ENCODE measurements at places on chromosomes 1 and 21.

DNA sequence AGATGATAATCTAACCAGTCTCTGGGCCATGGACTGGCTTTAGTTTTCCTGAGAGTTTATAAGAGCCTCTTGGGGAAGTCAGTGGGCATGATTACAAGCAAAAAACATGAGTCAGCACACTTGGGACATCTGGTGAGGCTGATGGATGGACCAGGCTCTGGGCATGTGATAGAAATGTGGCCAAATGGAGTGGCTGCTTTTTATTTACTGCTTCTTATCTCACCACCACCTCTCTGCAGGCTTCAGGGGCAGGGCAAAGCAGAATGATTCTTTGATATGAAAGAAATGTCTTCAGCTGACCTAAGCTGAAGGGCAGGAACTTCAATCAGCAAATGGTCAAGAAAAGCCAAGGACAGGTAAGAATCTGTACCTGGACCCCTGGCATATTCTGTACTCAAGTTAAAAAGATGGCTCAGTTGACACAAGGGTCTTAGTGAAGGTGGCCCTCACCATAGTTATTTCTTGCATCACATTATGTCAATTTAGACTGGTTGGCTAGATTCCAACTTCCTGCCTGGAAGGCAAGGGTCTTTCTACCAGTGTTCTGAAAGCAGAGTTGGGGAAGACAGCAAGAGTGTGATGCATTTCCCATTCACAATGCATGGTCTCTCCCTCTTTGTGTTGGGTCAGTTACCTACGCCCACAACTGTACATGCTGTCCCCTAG, 162.8 kb downstream of the FASLG start:
- DNase-seq, result no peak

GRCh38 chr1:21141030-21141429, 35.7 kb downstream of the EIF4G3 start:
- no peak for DNase-seq

DNA sequence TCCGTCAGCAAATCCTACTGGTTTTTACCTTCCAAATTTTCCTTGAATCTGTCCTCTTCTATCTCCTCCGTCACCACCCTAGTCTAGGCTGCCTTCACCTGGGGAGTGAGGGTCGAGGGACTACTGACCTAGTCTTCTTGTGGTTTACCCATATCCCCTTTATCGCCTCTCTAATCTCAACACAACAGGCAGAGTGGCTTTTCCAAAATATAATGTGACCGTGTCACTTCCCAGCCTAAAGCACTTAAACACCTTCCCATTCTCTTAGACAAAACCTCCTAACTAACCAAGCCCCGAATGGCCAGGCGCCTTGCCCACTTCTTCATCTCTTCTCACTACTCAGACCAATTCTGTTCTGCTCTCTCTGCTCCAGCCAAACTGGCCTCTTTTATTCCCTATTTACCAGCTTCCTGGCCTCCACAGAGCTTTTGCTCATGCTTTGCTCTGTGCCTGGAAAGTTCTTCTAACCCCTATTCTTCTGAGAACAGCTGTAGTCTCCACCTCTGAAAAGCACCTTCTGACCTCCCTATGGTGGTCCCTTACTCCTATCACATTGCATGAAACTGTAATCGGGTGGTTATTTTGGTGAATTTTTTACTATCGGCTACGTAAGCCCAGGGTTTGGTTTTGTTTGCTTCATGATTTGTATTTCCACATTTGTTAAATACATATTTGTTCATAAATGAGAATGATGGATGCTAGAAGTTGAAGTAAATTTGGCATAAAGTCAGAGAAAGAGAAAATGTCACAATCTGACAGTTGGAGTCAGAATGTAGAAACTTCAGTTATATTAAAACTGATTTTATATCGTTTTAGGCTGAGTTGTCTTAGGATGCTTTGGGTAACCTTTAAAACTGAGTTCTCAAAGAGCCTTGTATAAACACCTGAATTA, 1.2 kb upstream of the NBPF1 start:
- DNase-seq, result no peak

DNA sequence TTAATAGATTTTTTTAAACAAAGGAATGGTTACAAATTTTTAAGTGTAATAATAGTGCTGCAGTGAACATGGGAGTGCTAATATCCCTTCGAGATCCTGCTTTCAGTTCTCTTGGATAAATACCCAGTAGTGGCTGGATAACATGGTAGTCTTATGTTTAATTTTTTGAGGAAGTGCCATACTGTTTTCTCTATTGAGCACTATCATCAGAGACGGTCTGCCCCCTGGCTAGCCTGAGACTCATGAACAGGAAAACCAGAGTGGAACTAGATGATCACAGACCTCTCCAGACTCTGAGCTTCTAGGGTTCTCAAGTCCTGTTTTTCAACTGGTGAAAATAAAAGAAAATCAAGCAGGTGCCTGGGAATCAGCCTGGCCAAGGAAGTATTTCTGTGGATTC, 97.3 kb upstream of the MARK1 start:
- DNase-seq, result no peak

- no peak for DNase-seq
Measured at GRCh38 chr1:6358144-6358624, 35.4 kb downstream of the ACOT7 start.

- peak; percentile 88 for DNase-seq
Measured at GRCh38 chr1:149885339-149886120, 13.8 kb upstream of the BOLA1 start.

DNA sequence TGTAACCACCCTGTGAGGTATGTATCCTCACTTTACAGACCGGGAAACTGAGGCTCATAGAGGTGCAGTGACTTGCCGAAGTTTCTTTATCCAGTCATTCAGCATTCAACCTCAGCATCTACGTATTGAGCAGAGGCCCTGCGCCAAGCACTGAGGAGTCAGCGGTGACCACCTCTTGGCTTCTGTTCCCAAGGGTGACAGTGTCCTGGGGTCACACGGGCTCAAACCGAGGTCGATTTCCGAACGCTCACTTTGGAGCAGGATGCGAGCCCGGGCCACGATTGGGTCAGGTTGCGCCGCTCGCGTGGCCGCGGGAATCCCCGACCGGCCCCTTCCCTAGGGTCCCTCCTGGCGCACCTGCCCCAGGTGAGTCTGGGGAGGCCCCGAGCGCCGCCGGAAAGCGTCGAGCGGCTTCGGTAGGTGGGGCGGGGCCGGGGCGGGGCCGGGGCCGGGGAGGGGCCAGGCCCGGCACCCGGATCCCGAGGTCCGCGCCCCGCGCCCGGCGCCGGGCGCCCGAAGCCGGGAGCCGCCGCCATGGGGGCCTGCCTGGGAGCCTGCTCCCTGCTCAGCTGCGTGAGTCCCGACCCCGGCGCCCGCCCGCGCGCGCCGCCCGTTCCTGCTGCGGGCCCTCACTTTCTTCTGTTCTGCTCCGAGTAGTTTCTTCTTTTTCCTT, at the start of gene SERINC2:
Gene SERINC2 (plus strand): TSS at position 482 of the 673 bp plus-strand sequence. CDS start 53 bp downstream, at position 535.
- no peak for DNase-seq

- DNase-seq, result no peak
Measured at GRCh38 chr1:17229379-17229778, 19.5 kb upstream of the PADI3 start.

GRCh38 chr1:27597516-27598294, 6.2 kb downstream of the AHDC1 start:
- peak; percentile 7 for DNase-seq

- DNase-seq, result no peak
Measured at GRCh38 chr1:6497215-6497866, 5.9 kb upstream of the PLEKHG5 start.

GRCh38 chr1:78471890-78472620, 18.7 kb upstream of the PTGFR start:
- no peak for DNase-seq

DNA sequence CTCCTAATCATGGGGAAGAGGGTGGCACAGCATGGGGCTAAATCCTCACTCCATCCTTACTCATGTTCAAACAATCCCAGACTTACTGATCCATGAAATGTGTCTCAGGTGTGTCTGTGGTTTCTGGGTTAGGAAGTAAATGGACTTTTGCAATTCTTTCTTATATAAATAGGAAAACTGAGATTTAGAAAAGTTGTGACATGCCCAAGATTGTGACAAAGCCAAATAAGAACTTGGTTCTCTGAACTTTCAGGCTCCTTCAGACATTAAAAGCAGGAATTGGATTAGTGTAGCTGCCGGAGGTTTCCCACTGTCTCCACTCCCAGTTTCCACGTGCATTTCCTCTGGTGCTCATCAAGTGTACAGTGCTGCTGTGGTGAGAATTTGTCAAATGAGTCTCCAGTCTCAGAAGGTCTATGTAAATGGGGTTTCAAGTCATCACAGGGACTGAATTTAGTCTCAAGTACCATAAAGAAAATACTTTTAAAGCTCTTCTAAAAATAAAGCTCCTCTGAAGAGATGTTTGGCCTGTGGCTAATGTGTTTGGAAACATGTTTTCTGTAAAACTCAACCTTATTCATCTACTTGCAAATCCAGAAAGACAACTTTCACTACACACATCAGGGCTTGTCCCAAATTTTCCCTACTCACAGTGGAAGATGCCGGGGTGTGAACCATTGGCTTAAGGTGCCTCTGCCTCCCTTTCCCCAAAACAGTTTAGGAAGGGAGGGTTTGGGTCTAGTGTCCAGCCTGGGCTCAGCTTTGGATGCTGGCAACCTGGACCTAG, 115.2 kb downstream of the NGF start:
- DNase-seq, result no peak

DNA sequence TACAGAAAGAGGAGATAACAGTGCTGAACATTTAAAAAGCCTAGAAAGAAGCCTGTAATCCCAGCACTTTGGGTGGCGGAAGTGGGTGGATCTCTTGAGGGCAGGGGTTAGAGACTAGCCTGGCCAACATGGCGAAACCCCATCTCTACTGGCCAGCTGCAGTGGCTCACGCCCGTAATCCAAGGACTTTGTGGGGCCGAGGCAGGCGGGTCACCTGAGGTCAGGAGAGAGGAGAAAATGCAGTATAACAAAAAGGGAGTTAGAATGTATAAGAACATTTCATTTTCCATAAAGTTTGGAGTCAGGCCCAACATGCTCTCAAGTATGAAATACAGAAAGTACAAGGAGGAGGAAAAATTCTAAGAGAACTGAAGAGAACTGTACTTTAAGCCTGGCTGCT, 134.5 kb downstream of the SMYD3 start:
- DNase-seq, result no peak

DNA sequence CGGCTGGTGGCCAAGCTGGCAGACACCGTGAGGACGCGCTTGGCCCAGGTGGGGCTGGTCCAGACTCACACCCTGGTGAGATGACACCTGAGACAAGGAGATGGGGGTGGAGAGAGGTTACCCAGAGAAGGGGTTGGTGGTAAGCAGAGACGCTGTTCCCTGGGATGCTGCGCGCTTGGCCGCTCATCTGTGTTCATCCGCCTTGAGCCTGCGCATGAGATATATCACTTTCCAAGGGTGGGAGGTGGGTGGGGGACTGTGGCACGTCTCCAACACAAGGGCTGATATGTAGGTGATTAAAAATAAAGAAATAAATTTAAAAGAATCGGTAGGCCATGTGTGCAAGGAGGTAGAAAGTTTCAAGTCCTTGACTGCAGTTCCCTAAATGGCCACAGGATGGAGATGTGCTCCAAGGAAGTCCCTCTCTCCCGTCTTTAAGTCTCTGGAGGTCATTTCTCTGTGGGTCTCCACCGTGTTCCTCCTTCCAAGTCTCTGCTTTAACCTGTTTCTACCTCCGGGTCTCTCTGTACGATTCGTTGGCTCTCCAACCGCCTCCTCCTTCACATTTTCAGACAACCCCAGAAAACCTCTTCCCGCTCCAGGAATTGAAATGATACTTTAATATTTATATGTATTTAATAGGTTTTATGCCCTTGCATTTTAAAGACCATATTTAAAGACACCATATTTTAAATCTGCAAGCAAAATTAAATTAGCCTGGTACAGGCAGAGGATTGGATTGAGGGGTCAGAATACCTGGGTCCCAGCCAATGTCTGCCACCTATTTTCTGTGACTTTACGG, 4.5 kb downstream of the TTC24 start:
- DNase-seq, result peak; percentile 32

DNA sequence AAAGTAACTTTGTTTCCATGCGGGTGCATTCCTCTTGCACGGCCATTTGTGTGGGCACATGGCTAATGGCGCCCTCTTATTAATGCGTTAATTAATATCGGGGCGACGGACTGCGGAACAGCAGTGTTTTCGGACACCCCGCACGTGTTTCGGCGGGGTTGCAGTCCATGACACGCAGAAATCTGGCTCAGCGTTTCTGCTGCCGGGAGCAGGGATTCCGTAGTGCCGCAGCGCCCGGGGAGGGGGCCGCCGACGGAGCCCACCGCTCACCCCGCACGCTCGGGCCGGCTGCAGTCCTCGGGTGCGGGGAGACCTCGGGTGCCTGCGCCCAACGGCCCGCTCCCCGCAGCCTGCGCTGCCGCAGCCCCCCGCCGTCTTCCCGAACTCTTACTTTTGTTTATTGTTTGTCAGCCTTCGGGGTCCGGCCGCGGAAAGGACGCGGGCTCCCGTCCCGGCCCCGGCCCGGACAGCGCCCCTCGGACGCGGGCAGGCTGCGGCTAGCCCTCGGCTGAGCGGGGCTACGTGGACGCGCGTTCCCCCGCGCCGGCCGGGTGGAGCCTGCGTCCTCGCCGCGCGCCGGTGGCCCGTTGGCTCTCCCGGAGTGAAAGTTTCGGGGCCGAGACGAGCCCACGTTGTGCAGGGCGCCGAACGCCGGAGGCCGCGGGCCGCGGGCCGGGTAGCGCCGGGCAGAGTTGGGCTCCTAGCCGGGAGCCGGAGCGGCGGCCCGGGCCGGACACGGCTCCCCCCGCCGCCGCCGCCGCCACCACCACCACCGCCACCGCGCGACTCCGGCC, 849 bp downstream of the NFIA start:
- DNase-seq, result peak; percentile 70

DNA sequence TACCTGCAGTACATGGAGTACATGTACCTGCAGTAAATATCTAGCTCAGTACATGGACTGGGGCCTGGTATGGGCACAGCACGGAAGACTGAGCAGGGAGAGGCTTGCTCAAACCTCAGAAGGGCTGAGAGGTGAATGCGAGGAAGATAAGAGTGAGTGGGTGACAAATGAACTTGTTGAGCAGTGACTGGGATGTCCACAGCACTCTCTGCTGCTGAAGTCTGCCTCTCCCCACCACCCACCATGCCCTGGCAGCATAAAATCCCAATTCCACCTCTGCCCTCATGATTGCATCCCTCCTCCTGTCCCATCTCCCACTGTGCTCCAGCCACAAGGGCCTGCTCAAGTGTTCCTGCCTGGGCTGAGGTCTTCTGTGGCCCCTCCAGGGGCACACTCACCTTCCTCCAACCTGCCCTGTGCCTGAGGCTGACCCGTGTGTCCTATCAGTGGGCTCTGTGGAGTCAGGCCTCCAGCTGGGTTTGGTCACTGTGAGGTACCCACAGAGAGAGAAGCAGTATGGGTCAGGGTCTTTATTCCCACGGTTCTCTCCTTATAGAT, 114.2 kb downstream of the FOXD2 start:
- DNase-seq, result no peak

- no peak for DNase-seq
Measured at GRCh38 chr1:197399755-197400521, 131.9 kb downstream of the CRB1 start.

DNA sequence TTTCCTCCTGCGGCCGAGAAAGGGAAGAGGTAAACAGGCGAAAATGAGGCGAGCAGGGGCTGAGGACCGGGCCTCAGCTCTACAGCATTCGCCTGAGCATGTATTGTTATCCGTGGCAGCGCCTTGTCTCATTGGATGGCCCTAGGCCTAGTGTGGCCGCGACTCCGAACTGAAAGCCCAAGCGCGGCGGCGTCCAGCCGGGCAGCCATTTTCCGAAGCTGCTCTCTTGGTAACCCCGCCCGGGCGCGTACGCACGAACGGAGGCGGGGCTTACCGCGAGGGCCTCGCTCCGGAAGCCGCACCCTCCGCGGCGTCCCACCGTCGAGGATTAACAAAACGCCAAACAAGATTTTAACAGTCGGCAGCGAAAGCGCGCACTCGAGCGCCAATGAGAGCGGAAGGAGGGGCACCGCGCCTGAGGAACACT, 797 bp upstream of the USP1 start:
- DNase-seq, result peak; percentile 98

All from psoas muscle (tissue), 8 donors.